Fibroblast of skin of left quadriceps (primary cell): ENCODE measurements at places on chromosomes 11 and 22.

- DNase-seq = no peak
These were observed 519.4 kb downstream of the BRD1 start for GRCh38 chr22:49308300-49308699.

DNA sequence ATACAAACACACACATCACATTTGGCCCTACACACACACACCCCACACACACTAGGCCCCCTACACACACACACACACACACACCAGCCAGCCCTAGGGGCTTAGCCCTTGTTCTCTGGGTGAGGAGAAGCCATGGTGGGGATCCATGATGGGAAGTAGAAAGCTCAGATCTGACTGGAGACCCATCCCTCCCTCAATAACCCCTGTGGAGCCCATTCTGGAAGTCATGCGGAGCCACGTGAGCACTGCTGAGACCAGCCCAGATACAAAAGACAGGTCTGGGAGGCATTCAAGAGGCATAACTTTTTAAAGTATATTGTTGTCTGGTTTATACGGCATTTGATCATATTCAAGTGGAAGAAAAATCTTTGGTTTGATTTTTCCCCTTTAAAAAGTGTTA lies 448.5 kb downstream of the SOX6 start:
- DNase-seq = no peak

GRCh38 chr11:27353593-27354358 lies 9.2 kb downstream of the CCDC34 start:
- no peak for DNase-seq

DNA sequence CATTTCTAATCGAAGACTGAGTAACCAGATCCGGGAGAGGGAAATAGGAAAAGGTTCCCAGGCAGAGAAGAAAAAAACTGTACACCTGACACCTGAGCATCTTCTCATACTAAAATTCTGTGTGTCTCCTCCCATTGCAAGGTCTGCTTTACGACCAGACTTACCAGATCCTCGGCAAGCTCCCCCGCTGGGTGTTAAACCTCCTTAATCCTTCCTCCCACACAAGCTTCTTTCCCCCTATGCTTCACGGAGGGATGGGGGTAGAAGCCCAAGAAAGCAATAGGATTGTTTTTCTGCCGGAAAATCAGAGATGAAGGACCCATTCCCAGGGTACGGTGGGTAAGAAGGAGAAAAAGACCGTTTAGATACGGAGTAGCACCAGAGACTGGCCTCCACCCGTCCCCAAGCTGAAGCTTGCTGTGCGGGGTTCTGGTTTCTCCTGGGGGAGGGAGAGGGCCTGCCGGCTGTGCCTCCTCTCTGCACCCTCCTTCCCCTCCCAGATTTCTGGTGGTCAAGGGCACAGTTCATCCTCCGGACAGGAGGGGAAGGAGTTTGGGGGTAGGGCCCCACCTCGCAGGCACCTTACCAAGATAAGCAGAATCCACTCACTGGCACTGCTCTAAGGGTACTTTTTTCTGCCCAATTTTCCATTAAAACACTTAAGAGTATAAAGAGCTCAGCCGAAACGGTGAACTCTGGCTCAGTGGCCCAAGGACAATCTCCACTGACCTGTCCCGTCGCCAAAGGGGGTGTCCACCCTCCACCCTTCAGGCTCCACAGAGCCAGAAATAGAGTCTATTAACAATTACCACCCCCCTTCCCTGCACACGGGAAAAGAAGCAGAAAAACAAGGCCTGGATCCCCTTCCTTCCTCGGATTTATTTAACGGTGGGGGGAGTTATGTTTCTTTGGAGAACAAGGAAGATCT lies 1.2 kb downstream of the TOB2 start:
- no peak for DNase-seq

DNA sequence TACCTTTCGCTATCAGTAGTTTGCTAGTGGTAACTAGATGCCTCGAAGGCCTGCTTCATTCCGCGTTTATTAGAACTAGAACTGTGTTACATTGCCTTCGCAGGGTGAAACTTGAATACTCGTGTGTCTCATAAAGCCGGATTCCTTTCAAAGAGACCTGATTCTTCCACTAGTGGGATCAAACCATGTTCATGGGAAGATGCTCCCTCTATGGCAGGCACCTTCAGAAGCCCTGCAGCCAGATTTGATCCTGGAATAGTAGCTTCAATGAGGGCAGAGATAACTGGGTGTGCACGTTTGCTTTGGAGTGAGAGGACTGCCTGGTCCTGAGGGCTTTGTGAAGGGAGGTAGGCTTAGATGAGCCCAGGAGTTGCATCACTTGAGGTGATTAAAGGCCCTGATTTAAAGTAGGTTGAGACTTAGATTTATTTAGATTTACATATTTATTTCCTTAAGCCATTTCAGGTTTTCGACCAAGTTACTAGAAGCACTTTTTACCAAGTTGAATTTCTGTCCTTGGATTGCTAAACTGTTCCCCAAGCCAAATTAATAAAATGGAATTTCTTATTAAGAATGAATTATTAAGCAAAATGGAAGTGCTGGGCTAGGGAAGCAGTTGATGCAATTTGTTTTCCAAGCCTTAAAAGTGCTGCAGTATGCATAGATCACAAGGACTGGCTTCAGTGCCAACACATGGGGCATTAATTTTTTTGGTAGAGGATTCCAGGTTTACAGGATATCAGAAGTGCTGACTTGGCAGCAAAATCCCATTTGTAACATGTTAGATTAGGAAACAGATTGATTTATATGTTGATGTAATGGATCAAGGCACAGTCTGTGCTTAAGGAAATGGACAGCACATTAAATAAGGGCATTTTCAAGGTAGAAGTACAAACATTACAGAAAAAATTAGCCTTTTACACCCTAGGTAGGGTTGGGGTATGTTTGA lies 32.9 kb downstream of the APLP2 start:
- DNase-seq = no peak

- no peak for DNase-seq
These were observed 2.4 kb upstream of the OR8G1 start for GRCh38 chr11:124238512-124238911.

DNA sequence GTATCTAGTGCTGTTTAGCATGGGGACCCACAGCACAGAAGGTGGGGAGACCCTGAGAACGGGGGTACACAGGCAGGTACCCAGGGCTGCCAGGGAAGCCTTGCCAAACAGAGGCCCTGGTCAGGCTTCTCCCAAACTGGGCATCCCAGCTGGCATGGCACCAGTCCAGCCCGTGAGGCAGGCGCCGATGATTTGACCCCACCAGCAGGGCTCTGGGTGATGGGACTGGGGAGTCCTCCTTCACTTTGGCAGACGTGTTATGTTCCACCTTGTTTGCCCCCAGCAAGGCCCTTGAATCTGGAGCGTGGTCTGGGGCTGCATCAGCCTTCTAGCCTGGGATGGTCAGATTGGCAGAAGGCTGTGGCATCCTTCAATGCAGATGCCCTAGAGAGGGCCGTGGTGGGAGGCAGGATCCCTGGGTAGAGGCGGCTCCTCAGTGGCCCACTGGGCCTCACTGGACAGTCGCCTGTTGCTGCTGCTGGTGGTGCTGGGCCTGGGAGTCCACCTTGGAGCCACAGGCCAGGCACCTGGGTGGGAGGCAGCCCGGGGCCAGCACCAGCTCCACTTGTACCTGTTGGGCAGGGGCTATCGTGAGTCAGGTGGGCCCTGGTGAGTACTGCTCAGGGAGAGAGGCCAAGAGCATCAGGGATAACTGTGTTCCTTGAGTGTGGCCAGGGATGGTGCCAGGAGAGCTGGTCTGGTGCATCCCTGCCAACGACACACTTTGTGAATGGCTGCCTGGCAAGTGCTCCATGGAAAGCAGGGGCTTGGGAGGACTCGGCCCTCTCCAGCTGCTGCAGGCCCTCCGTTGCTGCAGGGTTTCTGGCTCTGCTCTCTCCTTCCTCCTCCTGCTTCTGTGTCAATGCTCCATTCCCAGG lies 3.3 kb downstream of the ADORA2A start:
- no peak for DNase-seq

DNA sequence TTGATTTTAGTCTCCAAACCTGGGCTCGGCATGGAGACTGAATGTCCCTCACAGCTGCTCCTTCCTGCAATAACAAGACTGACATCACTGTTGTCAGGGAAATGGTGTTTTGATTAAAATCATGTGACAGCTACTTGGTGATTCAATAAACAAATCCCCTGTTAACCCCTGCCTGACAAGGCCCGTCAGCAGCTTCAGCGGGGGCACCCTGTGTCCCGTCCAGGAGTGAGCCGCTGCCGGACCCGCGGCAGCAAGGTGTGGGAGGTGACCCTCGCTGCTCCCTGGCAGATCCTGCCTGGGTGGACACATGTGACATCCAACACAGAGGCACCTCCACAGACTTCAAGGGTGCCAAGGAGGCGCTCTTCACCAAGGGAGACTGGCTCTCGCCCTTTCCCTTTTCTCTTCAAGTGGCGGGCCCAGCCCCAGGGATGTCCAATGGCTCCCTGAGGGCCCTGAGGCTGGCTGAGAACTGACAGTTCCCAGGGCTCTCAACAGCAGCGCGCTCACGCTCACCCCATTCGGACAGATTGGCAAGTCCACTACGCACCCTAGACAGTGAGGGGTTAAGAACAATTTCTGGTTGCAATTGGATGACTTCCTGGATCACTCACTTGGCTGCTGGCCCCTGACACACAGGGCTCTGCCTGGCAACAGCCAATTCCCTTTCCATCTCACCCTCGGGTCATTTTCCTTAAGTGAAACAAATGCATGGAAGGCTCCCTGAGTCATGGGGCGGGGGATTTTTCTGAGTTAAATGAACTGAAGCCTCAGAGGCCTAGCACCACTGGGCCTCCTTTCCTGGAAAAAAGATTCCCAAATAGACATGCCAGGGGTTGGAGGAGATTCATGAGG lies 30.7 kb downstream of the PPP2R1B start:
- peak; percentile 85 for DNase-seq

GRCh38 chr22:38110863-38111852 lies 674 bp upstream of the BAIAP2L2 start:
- no peak for DNase-seq

DNA sequence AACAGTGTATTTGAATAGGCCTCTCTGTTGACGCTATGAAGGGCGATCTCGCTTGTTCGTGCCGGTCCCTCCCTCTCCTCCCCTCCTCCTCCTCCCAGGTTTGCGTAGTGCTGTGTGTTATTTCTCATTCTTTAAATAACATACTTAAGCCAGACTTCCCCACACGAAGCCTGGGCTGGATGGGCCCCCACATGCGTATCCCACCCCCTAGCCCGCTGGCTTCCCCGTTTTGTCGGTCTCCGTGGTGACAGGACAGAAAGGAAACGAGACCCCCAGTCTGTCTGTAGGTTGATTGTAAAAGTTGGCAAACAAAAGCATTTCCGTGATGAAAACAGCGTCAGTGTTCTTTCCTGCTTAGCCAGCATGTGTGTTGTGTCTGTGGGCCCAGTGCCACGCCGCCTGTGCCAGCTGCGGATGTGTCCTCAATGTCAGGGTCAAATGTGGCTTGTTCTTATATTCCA lies 27.3 kb downstream of the FAM118A start:
- no peak for DNase-seq

- DNase-seq = no peak
These were observed 33.0 kb upstream of the NARS2 start for GRCh38 chr11:78607696-78608095.

DNA sequence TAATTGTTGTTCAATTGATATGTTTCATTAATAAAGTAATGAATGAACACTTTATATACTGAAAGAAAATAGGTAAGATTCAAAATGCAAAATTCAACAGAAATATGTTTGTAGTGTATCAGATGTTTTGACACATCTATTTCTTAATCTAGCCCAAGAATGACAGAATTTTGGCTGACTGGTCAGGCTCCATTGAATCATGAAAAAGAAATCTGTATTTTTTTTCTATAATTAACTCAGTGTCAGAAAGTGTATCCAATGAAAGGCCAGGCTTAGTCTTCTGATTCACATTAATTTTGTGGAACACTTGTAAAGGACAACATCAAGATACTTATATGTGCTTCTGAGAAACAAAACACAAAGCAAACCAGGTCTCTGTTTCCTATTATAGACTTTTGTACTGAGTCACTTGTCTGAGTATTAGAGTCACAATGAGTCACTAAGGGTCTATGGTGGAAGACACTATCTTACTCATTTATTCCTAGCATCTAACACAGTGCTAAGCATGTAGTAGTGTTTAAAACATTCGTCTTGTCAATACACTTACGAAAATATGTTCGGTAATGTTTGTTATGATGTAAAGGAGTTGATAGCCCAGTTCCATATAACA lies 297.7 kb upstream of the CCDC90B start:
- DNase-seq = peak; percentile 36

DNA sequence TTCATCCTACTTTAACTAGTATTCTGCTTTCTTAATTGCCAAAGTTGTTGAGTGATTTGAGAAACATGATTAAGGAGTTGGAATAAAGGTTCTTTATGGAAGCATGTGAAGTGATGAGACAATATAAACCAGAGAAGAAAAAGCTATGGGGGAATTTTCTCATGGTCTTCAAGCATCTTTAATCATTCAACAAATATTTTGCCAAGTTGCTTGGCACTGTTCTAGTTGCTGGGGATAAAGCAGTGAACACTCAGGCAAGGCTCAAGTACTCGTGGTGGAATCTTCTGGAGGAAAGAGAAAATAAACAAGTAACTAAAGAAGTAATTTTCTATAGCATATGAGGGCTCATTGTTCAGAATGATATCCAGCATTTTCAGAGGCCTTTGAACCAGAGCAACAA lies 9.2 kb upstream of the PIWIL4 start:
- DNase-seq = no peak

DNA sequence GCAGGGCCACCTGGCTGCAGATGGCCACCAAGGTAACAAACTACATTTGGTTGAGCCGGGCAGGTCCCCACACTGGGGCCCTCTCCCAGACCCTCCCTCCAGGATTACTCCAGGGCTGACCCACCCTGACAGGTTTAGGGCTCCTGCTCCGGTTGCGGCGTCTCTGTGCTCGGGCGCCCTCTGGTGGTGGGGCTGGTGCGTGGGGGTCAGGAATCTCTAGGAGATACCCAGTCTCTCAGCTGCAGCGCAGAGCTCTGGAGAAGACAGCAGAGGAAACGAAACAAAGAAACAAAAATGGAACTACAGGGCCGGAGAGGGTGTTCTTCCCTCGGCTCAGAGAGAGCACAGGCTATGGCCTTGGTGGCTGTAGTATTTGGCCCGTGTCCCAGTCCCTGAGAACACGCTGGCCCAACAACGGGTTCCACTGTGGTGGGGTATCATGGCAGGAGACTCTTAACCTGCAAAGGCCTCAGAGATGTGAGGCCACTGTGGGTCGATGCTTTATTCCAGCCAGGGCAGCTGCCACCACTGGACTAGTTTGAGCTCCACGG lies 2.4 kb downstream of the C11orf96 start:
- no peak for DNase-seq

- no peak for DNase-seq
These were observed 4.5 kb downstream of the IRF7 start for GRCh38 chr11:611001-611996.
